A549 treated with ZK216348 at 1 μM for 4 hours (cell line): ENCODE measurements at places on chromosomes 7 and 10. TPM values are rescaled to one million over a fixed set of nuclear protein-coding genes. Genes with fewer than 3 reads are reported as not detected.

The BTBD16 gene
- 0.22 to 0.92 TPM (median 0.58 TPM) in 5 replicates for total RNA-seq

The HMX2 gene
- total RNA-seq: 0.20 to 0.25 TPM (median 0.22 TPM) in 3 of 5 replicates, not detected in the others

The MMD2 gene
- total RNA-seq: not detected in 5 replicates

The RBM28 gene
- 55.3 to 75.3 TPM (median 56.3 TPM) in 5 replicates for total RNA-seq

The GNAI1 gene
- total RNA-seq: 22.9 to 49.3 TPM (median 34.3 TPM) in 5 replicates

The CYP3A7 gene
- not detected in 5 replicates for total RNA-seq

The HOXA3 gene
- 3.8 to 9.6 TPM (median 8.0 TPM) in 5 replicates for total RNA-seq

The LLCFC1 gene
- not detected in 5 replicates for total RNA-seq

The MICALL2 gene
- total RNA-seq: 13.3 to 32.4 TPM (median 28.5 TPM) in 5 replicates

The SLC26A3 gene
- total RNA-seq: not detected in 5 replicates

The CALHM1 gene
- not detected in 5 replicates for total RNA-seq

The MBL2 gene
- not detected in 5 replicates for total RNA-seq

The NPSR1 gene
- total RNA-seq: not detected in 5 replicates
